Natural killer cell (primary cell): ENCODE measurements at places on chromosomes 6 and 20. TPM values are rescaled to one million over a fixed set of nuclear protein-coding genes. Genes with fewer than 3 reads are reported as not detected.

Gene TENT5A
- 22.9 TPM for total RNA-seq

DNA sequence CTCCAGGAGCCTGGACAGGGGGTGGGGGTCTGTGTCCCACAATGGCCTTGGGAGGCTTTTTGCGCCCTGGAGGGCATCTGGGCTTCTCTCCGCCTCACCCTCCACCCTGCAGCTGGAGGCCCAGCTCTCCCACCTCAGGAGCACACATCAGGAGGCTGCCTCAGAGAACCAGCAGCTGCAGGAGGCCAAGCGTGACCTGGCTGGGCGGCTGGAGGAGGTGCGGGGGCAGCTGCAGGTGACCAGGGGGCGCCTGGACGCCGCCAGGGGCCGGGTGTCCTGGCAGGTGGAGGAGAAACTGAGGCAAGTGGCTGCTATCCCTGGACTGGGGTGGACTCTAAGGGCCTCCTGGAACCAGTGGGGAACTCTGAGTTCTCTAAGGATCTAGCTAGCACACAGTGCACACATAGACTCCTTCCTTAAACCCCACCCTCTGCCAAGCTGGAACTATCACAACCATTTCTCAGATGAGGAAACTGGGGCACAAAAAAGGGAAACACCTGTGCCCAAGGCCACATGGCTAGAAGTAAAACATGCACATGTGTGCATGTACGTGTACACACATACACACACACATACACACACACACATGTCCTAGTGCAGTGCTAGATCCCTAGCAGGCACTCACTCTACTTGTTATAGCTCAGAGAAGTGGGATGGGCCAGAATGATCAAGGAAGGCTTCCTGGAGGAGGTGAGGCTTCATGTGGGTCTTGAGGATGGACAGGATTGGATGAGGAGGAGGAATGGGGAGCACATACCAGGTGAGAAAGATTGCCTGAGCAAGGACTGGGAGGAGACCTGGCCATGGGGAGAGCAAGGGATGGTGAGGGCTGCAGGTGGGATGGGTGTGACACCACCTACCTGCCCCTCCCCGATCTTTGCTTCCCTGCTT, 22.9 kb downstream of the RAB44 start:
- no peak for DNase-seq

- DNase-seq = no peak
These were observed 565.2 kb upstream of the MARCKS start for GRCh38 chr6:113291751-113292445.

GRCh38 chr6:109579361-109579760, 96.3 kb upstream of the ZBTB24 start:
- DNase-seq = no peak

- no peak for DNase-seq
These were observed 717.8 kb downstream of the EPHA7 start for GRCh38 chr6:92701425-92702096.

DNA sequence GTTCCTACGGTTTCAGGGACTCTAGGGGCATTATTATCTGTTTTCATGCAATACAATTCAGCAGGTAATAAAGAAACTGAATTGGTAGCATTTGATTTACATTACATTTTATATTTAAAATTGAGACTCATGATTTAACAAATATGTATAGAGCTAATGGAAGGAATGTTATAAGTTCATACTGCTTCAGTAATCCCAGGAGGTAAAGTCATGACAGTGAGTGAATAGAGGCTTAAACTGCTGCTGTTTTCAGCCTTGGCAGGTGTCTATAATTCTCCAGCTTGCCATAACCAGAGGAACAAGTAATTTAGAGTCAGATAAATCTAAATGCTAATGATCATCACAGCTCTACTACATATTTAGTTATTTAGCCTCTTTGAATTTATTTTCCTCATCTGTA, 360.8 kb upstream of the MANEA start:
- no peak for DNase-seq

DNA sequence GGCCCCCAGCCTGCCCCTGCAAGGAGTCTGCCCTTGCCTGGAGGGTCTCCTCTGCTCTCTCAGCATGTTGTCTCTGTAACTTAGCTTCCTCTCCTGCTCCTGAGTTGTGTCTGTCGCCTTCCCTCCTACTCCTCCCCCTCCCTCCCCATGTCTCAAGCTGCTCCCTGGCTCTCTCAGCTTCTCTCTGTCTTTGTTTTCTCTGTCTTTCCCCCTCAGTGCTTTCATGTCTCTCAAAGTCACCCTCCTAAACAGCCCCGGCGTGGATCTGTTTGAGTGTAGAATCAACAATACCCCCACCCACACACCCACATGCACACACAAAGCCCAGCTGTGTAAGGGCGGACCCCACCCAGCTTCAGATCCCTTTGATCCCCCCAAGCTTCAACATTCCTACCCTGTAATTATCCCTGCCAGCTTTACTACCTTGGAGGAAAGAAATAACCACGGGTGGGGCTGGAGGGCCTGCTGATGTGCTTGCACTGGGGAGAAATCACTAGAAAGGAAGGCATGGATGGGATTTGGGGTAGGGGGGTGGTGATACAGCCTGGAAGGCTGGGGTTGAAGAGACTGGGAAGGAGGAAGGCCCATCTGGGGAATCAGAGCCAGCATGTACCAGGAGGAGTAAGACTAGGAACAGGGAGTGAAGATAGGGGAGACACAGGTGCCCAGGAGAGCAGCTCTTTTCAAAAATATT, 1.0 kb upstream of the LY6G6D start:
- no peak for DNase-seq

Gene EEF1A2
- total RNA-seq = 0.35 TPM

Gene OR12D1
- not detected for total RNA-seq

GRCh38 chr6:53465732-53466131, 79.2 kb downstream of the GCLC start:
- DNase-seq = no peak

DNA sequence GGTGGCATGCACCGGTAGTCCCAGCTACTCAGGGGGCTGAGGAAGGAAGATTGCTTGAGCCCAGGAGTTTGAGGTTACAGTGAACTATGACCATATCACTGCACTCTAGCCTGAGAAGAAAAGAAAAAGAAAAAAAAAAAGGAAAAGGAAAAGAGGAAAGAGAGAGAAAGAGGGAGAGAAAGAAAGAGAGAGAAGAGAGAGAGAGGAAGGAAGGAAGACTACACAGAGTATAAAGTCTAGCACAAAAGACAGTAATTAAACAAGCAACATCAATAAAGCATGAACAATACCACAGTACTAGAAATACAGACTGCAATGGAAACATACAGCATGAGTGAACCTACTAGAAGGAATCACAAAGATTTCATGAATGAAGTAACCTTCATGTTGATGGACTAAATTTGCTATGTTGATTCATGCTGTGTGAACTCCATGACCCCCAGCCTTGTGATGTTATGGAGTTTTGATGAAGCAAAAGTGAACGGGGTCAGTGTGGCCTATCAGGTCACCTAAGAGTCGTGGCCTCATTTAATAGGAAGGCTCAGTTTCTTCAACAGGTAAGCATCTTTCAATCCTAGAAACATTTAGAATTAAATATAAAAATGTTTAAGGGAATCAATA, 57.6 kb downstream of the NUDT3 start:
- no peak for DNase-seq

DNA sequence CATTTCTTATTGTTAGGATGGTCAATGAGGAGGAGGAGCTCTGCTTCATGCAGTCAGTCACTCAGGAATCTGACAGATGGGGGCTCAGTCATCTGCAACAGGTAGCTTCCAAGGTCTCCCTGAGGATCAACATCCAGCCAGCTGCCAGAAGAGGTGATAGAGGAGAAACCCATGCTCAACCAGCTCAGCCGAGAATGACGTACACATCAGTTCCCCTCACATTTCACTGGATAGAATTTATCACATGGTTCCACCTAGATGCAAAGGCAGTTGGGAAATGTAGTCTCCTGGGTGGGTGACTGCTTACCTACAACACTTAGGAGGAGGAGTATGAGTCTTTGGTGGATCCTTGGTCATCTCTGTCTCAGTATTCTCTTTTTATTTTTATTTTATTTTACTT, 144.5 kb downstream of the CEBPB start:
- peak; percentile 29 for DNase-seq

DNA sequence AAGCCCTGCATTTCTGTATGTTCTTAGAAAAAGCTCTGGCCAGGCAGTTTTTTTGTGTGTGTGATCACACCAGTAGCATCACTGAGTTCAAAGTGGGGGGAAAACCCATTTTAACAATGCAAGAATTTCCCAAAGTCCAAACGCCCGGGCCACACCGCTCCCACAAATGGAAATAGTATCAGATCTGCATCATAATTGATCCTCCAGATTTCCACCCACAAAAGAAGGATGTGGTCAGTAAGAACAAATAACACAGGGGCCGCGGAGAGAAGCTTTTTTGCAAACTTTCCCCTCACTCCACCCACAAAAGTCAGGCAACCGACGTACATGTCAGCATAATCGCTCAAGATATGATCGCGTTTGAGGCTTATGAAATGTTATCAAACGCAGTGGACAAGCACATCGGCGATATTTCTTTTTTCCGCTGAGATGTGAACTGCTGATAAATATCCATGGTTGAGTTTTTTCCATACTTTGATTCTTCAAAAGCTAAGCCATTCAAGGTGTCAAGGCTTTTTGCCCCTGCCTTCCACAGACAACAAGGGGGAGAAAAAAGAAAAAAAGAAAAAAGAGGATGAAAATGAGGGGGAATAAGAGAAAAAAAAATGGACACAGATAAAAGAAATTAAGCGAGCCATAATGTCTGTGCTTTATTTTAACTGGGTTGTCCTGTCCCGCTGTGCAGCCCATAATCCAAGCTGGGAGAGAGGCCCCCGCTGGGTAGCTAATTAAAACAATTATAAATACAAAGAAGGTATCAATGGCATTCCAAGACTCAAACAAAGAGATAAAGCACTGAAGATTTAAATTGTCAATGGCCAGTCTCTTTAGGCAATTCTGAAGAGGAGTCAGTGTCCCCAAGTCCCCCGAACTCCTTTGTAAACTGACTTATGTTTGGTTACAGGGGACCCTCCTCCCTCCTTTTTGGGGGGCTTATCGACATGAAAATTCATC, 143.5 kb downstream of the ZFP64 start:
- DNase-seq = peak; percentile 47

Gene FAM83B
- total RNA-seq = not detected

Gene EYS
- not detected for total RNA-seq

Gene MATN4
- total RNA-seq = not detected

DNA sequence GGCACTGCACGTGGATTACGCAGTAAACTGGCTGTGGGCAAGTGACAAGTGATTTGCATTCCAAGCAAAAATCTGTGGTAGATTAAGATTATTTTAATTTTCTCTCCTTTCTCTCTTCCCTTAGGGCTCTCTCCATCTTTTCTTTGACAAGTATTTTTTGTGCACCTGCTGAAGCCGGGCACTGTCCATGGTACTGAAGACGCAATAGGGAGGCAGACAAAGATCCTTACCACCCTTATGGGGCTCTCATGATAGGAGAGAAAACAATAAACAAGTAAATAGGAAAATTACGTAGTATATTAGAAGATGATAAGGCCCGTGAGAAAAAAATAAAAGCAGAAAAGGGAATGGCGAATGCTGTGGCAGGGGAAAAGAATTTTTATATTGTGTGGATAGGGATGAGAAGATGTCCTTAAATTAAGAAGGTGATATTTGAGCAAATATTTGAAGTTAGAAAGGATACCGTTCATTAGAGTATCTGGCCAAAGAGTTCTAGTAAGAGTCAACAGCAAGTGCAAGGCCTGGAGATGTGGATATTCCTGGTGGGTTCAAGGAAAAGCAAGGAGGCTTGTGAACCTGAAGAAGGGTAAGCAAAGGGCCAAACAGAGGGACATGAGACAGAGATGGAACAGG, 146.0 kb downstream of the LAMP5 start:
- no peak for DNase-seq

DNA sequence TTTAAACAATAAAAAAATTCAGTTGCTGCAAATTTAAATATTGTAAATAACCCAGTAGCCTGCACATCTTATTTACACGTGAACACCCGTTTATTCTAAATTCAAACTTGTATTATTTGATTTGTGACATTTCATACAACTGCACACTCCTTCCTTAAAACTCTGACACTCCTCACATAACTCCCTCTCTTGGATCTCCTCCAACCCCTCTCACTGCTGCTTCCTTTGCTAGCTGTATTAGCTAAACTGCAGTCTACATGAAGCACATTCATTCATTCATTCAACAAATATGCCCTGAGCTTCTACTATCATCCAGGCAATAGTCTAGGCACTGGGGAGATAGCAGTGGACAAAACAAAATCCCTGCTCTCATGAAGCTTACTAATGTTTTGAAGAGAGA, 47.0 kb downstream of the FBXL4 start:
- no peak for DNase-seq

- DNase-seq = no peak
These were observed 639 bp upstream of the ZNF335 start for GRCh38 chr20:45972500-45973183.

GRCh38 chr6:4983322-4983721, 20.5 kb downstream of the RPP40 start:
- no peak for DNase-seq

- no peak for DNase-seq
These were observed 858.8 kb upstream of the EPHA7 start for GRCh38 chr6:94278146-94278545.

DNA sequence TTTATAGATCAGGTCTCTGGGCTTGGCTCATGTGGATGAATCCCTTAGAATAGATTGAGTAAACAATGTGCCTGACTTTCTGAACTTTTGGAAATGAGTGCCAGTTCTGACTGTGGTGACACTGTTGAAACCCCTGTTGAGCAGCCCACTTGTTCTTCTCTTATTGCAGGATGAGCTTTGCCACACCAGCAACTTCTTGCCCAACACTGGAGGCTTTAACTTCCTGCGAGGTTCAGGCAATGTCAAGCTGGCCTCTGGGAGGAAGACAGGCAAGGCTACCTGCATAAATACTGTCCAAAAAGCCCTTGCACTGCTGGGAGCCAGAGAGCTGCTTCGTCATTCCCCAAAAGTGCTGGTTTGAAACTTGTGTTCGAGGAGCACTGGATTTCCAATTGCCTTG, 32.8 kb upstream of the SMIM8 start:
- DNase-seq = no peak

GRCh38 chr6:113651120-113651519, 206.0 kb upstream of the MARCKS start:
- DNase-seq = no peak

Gene SRC
- total RNA-seq = 15.6 TPM

DNA sequence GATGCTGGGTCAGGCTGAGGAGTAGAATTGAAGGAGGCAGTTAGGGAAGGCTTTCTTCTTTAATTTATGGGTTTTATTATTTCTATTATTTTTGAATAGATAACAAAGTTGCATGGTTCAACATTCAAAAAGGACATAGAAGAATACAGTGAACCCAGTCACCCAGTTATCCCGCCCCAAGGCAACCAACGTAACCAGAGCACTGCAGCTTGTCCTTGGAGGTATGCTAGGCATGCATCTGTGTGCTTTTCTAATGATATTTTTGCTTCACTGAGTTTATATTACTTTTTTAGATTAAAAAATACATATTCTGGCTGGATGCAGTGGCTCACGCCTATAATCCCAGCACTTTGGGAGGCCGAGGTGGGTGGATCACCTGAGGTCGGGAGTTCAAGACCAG, 47.4 kb upstream of the DSN1 start:
- DNase-seq = no peak

- no peak for DNase-seq
These were observed 14.1 kb upstream of the BEND3 start for GRCh38 chr6:107129370-107129925.

Gene PNLDC1
- not detected for total RNA-seq

Gene GUCA1A
- total RNA-seq = not detected

- no peak for DNase-seq
These were observed 278.0 kb downstream of the ESR1 start for GRCh38 chr6:152085451-152085921.

- DNase-seq = no peak
These were observed 60.2 kb downstream of the NOL4L start for GRCh38 chr20:32524829-32525501.
